Stimulated activated CD8-positive, alpha-beta memory T cell treated with anti-CD3 and anti-CD28 coated beads, Interleukin-15, amount 100 ng/mL, for 1 hour (primary cell): ENCODE measurements at places on chromosomes 4 and X.

DNA sequence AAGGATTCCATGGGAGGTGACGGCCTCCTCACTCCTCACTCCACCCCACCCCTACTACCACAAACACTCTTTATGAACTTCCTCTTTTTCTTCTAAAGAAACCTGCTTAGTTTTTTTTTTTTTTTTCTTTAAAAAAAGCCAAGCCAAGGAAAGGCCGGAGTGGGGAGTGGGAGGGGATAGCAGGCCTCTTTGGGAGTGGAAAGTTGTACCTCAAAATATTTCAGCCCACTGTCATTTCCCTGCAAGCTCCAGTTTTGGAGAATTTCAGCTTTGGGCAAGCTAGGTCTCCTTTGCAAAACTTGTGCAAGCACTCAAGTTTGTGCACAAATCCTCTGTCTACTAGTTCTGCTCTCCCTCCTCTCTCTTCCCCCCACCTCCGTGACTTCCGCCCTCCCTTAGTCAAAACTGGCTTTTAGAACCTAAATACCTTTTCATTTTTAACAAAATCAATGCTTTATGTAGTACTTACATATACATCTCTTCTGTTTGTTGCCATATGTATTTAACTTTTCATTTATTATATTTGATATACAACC, 512 bp upstream of the ANTXR2 start:
- DNase-seq: no peak

DNA sequence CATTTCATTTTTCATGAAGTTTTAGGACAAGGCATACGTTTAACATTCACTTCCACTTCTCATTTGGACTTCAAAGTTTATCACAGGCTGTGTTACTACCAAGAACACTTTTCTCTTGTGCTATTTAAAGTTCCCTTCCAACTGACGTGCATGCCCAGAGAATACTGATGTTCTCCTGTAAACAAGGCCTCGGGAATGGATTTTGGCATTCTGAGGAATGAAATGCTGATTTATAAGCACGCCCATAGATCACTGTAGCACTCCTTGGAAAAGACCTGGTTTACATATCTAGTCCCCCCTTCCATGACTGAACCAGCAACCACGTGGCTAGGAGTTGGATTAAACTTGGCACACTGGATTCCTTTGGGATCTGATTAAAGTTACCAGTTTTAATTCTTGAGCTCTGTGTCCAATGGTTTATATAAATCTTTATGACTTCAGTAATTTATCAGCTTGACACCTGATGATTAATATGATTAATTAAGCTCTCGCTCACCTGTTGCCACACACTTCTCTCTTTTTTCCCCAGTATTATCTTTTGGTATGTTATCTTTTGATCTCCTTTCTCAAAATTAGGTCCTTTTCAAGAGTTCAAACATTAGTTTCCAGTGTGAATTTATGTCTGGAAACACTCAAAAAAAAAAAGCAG, 122.4 kb upstream of the HAND2 start:
- no peak for DNase-seq

GRCh38 chr4:152630324-152630723, 49.5 kb downstream of the TMEM154 start:
- DNase-seq: no peak

DNA sequence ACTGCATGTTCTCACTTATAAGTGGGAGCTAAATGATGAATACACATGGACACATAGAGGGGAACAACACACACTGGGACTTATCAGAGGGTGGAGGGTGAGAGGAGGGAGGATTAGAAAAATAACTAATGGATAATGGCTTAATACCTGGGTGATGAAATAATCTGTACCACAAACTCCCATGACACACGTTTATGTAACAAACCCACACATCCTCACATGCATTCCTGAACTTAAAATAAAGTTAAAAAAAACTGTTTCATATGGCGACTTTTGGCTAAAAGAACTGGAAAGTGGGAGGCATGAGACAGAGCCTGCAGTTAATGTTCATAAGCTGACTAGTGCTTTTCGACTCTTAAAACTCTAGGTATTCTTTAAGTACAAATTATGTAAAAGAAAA, 98.9 kb upstream of the NPFFR2 start:
- DNase-seq: no peak

DNA sequence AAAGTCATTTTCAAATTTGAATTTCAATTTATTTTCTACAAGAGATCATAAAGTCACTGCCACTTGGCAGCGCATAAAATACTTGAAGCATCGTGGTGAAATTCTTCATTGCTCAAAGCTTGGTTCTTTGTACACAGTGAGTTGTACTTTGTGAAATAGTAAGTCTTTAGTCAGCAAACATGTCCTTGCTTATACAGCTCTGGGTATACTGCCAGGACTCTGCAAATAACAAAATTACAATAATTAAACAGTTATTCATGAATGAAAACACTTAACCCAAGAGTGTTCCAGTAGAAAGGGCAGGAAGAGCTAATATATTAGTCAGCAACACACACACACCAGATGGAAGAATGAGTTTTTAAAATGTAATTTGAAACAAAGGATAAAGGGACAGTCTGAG, 1300.9 kb upstream of the DIAPH2 start:
- DNase-seq: no peak
